ENCODE measurements at places on chromosomes 7 and 10.

DNA sequence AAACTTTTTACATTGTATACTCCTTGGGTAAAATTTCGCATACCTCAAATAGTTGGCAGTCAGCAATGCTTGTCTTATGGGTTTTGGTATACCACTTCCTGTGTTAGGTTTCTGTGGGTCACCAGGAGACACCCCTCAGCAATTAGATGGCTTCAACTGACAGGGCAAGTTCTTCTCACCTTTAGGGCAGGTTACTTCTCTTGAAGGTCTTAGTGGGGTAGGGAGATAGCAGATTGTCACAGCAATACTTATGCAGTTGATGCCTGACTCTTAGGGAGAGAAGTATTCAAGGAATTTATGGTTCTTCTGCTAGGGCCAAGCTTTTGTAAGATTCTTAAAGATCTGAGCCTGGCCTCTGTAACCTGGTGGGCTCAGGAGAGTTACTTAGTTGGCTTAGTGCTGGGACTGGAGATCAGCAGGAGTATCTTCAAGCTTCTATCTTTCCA lies 42.9 kb downstream of the MKLN1 start:
- DNase-seq: no peak

DNA sequence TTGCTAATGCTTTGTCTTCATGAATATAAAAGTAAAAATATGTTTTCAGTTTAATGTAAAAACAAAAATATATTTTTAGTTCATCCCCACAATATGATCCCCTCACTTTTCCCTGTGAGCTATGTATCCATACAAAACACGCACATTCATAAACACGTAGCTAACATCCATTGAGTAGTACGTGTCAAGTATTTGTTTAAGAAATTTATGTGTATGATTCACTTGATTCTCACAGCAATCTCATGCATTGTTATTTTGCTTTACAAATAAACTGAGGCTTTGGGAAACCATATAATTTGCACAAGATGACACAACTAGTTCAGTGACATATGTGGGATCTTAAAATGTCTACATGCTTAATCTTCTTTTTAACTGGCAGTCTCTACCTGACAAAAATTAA lies 329.6 kb upstream of the SEMA3C start:
- no peak for DNase-seq

GRCh38 chr7:107167483-107168232 lies 1.1 kb upstream of the HBP1 start:
- no peak for DNase-seq

- DNase-seq: no peak
Observed at GRCh38 chr10:114940735-114941134, 2.7 kb downstream of the TRUB1 start.

- DNase-seq: no peak
Observed at GRCh38 chr10:80075781-80076180, 2.7 kb upstream of the TMEM254 start.

GRCh38 chr10:97937928-97938327 lies 88.3 kb downstream of the GOLGA7B start:
- no peak for DNase-seq

DNA sequence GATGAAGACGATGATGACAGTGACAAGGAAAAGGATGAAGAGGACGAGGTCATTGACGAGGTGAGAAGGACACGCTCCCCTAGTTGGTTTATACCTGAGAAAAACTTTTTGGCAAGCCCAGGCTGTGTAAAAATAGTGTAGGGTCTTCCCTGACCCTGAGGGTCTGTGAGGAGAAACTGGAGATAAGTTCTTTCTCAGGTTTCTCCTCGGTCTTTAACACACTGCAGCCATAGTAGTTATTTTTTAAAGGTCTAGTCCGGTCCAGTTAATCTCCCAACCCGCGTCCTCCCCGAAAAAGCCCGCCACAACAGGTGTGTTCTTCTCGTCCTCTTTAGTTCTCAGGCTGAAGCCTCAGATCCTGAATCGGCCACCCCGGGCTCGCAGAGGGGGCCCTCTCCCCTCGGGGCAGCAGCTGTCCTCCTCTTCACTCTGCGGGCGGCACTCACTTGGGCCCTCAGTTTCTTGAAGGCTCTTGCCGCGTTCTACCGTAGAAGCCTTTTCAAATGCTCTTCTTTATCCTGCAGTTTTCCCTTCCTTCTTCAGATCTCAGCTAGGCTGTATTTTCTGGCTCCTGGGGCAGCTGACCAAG lies 411 bp downstream of the BCCIP start:
- no peak for DNase-seq

DNA sequence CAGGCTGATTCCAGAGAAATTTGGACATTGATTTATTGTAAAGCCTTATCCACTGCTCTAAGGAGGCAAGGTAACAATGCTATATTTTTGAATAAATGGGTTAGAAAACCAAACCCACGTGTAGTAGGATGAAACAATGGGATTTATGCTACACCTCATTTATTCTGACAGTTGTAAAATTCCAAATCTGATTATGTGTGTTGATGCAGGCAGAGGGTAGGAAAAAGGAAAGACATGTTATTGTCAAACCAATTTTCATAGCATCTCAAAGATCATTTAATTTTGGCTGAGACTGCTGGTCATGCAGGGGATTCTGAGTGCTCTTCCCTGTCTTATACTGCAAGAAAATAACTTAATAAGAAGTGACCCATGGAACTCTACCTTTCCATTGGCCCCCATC lies 1219.9 kb upstream of the SORCS1 start:
- no peak for DNase-seq

DNA sequence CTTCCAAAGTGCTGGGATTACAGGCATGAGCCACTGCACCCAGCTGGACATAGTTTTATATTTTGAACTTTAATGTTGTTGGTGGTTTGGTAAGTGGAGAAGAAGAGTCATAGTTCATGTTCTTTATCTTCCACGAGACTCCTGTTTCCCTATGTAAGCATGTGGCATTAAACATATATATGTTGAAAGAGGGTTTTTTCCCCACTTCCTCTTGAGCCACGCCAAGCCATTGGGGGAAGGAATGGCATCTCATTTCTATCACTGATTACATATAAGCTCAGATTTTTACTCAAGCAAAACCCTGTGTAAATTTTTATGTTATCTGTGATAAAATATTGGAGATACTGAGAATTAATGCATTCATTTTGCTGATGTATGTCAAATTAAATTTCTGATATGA lies 300.4 kb downstream of the PHF14 start:
- DNase-seq: no peak

GRCh38 chr7:41732436-41732785 lies 29.5 kb upstream of the INHBA start:
- no peak for DNase-seq

DNA sequence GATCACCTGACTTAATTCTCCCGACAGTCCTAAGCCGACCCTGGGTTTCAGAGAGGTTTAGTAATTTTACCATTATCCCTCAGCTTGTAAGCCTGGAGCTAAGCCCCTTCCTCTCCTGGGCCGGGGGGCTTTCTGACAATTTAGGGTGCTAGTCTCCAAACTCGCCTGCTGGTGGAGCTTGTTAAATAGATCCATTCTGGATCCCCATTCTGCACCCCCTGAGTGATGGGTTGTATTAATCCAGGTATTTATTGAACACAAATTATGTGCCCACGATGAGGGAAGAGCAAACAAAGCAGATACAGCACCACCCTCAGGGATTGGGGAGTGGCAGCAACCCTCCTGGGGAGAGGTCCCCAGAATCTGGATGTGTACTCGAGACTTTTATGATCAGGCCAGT lies 1.3 kb upstream of the SLC29A3 start:
- DNase-seq: no peak

- no peak for DNase-seq
Observed at GRCh38 chr7:256981-257646, 32.9 kb upstream of the FOXL3 start.

DNA sequence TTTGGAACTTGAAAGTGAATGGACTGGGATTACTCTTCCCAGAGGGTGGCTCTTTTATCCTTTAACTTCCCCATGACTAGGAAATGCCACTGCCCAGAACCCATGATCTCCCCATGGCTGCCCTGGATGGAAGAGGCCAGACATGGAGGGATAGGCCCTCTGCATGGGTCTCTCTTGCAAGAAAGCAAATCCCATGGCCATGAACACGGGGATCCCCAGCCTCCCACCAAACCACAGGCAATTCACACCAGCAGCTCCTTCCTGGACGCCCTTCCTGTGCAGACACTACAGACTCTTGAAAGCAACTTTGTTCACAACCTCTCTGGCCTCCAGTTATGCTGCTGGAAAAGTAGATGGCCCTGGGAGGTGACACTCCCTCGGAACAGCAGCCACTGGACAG lies 55.0 kb downstream of the EBF3 start:
- DNase-seq: no peak

DNA sequence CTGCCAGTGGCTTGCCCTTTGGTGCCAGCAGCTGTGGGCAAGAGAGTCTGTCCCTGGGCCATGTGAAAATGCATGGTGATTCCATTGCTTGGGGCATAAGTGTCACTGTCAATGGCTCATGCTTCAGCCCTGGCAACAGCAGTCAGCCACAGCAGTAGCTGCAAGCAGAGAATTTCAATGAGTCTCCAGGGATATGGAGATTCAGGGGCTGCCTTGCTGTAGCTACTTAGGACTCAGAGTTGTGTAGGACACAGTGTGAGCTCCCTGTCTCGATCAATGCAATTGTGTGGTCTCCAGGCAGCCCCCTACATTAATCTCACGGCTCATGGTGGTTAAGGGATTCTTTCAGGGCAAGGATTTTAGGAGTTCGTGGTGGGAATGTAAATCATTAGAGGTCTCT lies 126.3 kb upstream of the STARD3NL start:
- no peak for DNase-seq

DNA sequence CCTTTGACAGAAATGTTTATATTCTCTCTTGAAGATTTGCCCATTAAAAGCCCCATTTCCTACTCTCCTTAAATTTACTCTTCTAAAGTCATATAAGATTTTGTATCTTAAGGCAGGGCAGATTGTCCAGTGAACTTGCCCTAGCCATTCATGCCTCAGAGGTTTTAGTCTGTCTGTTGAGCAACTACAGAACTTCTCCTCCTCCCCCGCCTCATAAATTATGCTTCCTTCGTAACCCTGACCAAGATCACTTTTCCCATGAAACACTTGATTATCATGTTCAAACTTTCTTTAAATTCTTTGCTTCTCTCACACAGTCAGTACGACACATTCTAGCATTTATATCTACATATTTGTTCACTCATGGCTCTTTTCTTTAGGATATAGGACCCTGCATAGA lies 621.3 kb downstream of the ANKRD7 start:
- DNase-seq: no peak

- no peak for DNase-seq
Observed at GRCh38 chr7:135260930-135261721, 27.5 kb downstream of the STRA8 start.

- no peak for DNase-seq
Observed at GRCh38 chr10:80283536-80284199, 5.8 kb downstream of the MAT1A start.

DNA sequence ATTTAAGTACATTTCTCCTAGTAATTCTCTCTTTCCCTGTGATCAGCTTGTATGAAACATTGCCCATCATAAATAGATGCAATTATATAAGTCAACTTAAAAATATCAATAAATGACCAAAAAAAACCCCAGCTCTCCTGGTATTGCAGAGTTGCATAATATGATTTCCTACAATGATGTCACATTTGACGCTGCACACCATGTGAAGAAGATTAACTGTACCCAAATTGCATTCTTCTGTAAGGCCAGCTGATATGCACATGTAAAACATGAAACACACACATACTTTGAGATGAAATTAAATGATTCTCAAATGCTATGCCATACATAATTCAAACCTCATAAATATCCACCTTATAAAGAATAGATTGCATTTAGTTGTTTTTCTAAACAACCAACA lies 115.5 kb downstream of the AGMO start:
- no peak for DNase-seq

- DNase-seq: no peak
Observed at GRCh38 chr10:86261470-86261869, 105.1 kb downstream of the GRID1 start.

- DNase-seq: no peak
Observed at GRCh38 chr10:126429275-126429674, 41.0 kb upstream of the ADAM12 start.

DNA sequence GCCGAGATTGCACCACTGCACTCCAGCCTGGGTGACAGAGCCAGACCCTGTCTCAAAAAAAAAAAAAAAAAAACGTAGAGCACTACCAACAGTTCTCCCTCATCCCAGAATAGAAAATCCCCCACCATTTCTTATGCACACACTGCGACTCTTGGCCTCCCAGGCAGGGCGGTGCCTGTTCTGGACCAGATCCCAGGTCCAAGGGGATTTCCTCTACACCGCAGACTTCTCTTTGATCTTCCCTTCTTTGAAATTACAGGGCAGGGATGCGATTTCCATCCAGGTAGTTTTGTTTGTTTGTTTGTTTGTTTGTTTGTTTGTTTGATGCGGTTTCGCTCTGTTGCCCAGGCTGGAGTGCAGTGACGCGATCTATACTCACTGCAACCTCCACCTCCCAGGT lies 91.8 kb downstream of the SEPTIN14 start:
- no peak for DNase-seq

DNA sequence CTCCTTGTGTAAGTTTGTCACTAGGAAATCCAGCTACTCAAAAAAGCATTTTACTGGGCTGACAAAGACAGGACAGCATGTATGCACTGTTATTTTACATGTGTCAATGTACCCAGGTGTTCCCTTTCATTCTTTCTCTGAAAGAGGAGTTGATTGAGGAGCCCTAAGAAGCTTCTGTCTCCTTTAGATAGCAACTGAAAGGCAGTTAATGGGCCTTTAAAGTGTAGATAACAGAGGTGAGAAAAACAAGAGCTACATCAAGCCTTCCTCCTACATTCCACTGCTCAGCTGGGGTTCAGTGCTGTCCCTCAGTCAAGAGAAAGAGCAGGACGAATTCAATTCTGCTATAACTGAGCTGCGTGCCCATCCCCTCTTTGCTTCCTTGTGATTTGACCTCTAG lies 12.8 kb upstream of the WIPF3 start:
- no peak for DNase-seq

DNA sequence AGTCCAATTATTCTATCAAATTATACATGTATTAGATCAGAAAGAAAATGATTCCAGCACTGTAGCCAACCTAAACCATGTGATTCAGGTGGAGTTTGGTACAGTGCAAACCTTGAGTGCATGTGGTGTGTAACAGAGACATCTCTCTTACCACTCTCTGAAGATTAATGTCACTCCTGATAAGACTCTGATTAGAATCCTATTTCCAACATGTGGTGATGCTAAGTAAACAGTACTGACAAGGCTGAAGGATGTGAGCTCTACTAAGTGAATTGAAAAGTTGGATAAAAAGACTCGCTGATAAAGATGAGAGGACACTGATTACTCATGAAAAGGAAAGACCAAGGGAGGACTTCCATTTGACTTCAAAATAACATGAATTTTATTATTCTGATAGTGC lies 232.0 kb downstream of the SDK1 start:
- no peak for DNase-seq

- DNase-seq: no peak
Observed at GRCh38 chr7:999149-999879, 16.3 kb downstream of the CYP2W1 start.

GRCh38 chr7:70619130-70619529 lies 512.8 kb upstream of the GALNT17 start:
- DNase-seq: no peak

- no peak for DNase-seq
Observed at GRCh38 chr10:97520978-97521761, 22.4 kb downstream of the UBTD1 start.
